ENCODE measurements at places on chromosomes 3 and 15. TPM values are rescaled to one million over a fixed set of nuclear protein-coding genes. Genes with fewer than 3 reads are reported as not detected.
A peak's percentile ranks its signal among the peaks of the same experiment; 100 is the strongest.

Gene SH2D7
- 2.4 TPM for total RNA-seq

Gene MESP1
- 9.7 TPM for total RNA-seq

Gene ANKRD34C
- total RNA-seq, result not detected

Gene REC114
- not detected for total RNA-seq

Gene CLDN18
- total RNA-seq, result not detected

Gene SLCO2A1
- 57.7 TPM for total RNA-seq

Gene SATB1
- 38.3 TPM for total RNA-seq

Gene GAP43
- 2.1 TPM for total RNA-seq

Gene MORC1
- not detected for total RNA-seq

Gene ANKRD63
- total RNA-seq, result not detected

- no peak for DNase-seq
Measured at GRCh38 chr15:34102175-34102925, 467 bp downstream of the PGBD4 start.

DNA sequence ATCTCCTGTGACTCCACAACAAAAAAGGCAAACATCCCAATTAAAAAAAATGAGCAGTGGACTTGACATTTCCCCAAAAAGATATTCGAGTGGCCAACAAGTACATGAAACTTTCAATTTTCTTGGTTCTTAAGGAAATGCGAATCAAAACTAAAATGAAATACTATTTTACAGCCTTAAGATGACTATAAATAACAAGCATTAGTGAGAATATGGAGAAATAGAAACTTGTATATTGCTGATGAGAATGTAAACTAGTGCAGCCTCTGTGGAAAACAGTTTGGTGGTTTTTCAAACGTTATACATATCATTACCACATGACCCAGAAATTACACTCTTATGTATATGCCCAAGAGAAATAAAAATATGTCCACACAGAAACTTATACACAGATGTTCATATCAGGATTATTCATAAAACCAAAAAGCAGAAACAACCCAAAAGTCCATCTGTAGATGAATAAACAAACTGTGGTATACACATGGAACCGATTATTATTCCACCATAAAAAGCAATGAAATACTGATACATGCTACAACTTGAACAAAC lies 153.2 kb upstream of the GPR149 start:
- DNase-seq, result no peak

DNA sequence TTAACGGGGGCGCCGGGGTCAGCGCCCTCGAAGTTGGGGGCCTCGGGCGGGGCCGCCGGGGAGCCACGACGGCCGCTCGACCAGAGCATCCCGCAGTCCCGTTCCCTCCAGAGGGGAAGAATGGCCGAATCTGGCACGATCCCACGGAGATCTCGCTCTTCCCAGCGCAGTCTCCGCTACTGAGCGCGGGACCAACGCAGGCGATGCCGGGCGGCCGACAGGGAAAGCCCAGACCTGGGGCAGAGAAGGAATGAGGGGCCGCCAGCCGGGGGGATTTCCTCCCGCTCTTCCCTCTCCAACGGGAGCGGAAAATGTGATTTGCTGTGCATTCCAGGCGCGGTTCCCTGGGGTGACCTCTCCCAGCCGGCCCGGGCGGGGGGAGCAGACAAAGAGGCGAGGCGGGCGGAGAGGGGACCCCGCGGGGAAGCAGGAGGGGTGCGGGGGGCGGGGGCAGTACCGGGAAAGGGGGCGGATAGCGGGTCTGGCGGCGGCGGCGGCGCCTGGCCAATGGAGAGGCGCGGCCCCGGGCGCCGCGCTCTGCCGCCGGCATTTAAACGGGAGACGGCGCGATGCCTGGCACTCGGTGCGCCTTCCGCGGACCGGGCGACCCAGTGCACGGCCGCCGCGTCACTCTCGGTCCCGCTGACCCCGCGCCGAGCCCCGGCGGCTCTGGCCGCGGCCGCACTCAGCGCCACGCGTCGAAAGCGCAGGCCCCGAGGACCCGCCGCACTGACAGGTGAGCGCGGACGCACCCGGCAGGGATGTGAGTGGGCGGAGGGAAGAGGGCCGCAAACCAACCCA lies at the start of gene GREM1:
Gene GREM1, plus strand, starts transcription at position 579 of the 801 bp plus-strand sequence. CDS start 12,687 bp downstream, outside the sequence.
- peak; percentile 31 for DNase-seq

DNA sequence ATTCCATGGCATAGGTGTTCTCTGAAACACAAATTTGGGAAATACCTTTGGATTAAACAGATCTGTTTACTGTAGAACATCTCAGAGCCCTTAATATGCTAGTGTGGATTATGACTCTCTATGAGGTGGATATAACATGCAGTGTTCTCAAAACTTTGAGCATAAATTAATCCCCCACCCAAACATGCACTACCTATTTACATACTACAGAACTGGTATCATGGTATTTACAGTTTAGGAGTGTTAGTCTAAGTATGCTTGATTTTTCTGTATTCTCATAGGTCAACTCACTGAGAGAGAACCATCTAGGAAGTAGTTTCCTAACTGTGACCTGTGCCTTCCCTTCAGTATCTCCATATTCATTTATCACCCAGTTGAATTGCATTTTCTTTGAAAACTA lies 30.9 kb upstream of the ZNF609 start:
- DNase-seq, result no peak

- no peak for DNase-seq
Measured at GRCh38 chr3:365268-365667, 168.7 kb downstream of the CHL1 start.

DNA sequence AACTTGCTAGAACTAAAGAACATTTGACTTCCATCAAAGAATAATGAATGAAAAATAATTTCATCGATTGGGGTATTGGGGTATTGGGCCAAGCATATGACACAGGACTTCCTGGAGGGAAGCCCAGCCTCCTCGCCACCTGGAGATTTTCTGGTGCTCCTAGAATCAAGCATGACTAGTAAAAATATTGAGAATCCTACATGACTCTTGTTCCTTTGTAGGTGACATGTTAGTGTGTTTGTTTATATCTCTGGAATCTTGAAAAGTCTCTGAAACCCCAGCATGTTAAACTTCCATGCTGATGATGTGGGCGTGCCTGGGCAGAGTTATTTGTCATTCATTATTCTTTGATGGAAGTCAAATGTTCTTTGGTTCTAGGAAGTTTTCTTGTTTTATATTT lies 90.1 kb upstream of the EPHB3 start:
- no peak for DNase-seq

DNA sequence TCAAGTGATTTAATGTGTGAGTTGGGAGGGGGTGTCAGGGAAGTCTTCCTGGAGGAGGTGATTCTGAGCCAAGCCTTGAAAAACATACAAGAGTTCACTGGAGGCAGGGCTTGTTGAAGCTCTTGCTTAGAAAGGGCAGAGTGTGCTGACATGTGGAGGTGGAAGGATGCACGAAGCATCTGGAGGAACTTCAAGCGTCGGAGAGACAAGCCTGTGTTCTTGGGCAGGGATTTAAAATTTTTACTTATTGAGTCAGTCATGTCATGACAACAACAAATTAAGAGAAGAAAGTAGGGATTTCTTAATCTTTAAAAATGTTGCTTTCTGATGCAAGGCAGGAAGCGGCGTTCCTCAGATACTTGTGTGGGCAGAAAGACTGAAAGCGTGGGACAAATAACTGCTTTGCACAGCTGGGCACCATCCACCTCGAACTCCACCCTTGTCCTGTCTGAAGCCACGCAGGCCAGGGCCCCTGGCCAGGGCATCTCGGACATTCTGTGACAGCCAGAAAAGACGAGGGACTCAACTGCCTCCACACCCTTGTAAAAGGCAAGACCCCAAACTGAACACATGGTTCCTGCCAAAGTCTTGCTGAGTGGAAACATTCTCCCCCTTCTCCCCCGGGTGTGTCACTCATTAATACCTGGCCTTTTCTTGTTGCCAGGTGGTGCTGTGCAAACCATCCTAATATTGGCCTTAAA lies 6.9 kb upstream of the IL16 start:
- no peak for DNase-seq

DNA sequence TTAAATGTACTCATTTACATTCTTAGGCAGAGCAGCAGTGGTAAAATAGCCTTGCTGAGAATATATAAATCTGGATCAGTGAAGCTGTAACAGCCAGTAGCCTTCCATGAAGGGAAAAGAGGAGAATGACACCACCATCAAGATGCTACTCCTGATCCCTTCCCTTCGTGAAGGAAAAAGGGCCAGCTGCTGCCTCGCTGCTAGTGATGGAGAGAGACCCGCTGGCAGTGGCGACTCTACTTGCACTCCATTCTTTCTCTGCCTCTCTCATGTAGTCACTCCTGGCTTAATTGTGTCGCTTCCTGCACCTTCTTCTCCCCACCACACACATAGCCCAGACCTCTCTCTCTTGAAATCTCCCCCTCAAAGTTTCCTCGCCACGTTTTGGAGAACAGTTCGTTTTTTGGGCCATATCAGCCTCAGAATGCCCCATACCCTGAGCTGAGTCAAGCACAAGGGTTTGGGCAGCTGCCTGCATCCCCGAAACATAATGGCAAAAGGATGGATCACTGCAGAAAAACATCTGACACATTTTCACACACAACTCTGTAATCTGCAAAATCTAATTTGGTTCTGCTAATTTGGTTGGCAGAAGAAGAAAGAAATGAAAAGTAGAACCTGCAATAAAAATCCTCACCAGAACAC lies 460.3 kb upstream of the IL12A start:
- DNase-seq, result no peak

DNA sequence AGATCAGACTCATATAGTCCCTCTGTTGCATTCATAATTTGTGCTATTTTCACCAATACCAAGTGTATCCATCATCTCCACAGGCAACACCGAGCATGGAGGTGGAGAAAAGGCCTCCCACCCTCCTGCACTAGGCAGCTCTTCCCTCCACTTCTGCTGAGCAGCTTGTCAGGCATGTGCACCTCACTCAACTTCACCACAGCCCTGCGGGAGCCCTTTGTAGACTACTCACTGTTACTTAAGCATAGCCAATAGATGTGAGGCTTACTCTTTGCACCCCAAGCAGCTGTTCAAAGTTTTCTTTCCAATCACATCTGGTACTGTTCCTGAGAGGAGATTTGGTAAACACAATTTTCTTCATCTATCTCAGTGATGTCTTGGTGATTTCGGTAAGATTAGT lies 16.9 kb upstream of the GUCA1C start:
- DNase-seq, result no peak

GRCh38 chr3:150216041-150216811 lies 191.9 kb upstream of the TSC22D2 start:
- no peak for DNase-seq

DNA sequence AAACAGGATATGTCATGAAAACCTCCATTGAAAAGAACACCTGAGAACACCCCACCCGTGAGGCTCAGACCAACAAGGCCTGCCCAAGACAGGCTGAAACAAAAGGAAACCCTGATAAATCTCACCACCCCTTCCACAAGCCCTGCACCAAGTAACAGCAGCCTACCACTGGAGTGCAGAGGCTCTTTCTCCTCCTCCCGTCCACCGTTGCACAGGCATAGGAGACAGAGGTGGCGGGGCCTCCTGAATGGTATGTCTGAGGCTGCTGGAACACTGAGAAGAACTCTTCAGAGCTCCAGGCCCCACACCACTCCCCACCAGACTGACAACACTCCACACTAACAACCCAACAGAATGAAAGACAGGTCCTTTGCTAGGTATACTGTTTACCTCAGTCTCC lies 21.4 kb downstream of the CHDH start:
- no peak for DNase-seq

DNA sequence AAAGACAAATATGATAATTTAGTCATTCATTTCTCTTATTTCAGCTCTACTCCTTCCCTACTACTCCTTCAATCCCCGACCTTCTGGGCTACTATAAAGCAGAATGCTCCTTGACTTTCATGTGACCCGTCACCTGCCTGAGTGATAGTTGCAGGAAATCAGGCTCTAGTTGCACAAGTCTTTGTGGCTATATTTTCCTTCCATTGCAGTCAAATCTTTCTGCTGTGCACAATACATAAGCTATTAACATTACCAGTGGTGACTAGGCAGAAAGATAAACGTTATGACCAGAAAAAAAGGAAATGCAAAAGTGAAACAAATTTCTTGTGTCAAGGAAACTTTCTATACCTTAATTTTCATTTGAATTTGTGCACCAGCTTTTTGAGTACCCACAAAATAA lies 2.3 kb downstream of the SUCNR1 start:
- DNase-seq, result no peak

DNA sequence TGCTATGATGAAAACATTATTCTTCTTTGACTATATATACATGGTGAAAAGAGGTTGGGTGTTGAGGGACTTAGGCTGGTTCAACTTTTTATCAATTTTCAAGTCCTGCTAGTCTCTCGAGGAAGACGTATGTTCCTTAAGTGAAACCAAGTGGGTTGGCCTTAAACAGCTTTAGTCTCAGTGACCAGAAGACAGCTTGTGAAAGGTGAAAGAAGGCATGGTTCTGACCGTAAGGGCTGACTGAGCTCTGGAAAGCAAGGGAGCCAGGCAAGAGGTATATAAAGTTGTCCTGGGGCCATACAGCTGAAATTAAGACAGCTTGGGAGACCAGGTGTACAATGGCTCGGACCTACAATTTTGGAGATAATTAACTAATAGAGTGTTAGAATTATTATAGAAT lies 128.9 kb upstream of the TP63 start:
- DNase-seq, result no peak

GRCh38 chr3:150956376-150956775 lies 16.2 kb downstream of the CLRN1 start:
- no peak for DNase-seq

- DNase-seq, result no peak
Measured at GRCh38 chr3:110929816-110930215, 141.8 kb upstream of the NECTIN3 start.

GRCh38 chr3:45088543-45089358 lies 57.4 kb downstream of the CDCP1 start:
- peak; percentile 60 for DNase-seq

DNA sequence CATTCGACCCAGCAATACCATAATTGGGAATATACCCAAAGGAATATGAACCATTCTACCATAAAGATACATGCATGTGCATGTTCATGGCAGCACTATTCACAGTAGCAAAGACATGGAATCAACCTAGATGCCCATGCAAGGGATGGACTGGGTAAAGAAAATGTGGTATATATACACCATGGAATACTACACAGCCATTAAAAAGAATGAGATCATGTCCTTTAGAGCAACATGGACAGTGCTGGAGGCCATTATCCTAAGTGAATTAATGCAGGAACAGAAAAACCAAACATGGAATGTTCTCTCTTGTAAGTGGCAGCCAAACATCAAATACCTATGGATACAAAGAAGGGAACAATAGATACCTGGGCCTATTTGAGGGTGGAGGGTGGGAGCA lies 7.4 kb downstream of the ETFA start:
- no peak for DNase-seq

DNA sequence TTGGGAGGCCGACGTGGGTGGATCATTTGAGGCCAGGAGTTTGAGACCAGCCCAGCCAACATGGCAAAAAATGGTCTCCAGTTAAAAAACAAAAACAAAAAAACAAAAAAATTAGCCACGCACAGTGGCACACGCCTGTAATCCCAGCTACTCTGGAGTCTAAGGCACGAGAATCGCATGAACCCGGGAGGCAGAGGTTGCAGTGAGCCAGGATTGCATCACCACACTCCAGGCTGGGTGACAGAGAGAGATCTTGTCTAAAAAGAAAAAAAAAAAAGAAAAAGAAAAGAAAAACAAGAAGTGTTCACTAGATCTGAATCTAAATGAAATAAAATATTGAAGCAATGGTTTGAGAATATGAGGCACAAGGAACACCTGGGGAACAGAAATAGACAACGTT lies 36.7 kb downstream of the SLC9A9 start:
- peak; percentile 16 for DNase-seq

GRCh38 chr15:87728998-87729397 lies 527.5 kb downstream of the NTRK3 start:
- no peak for DNase-seq

GRCh38 chr3:46748170-46748569 lies 30.5 kb upstream of the PRSS50 start:
- DNase-seq, result no peak

- no peak for DNase-seq
Measured at GRCh38 chr3:168714609-168715240, 619.0 kb upstream of the GOLIM4 start.

All from left colon (tissue), 2 donors.